Activated T-helper 2 cell treated with anti-CD3 and anti-CD28 coated beads, Interferon-gamma antibody, Interleukin-2, Interleukin-4, amounts not matched to agents 10 μg/mL and 5 μg/mL and 100 μg/mL, durations not matched to agents 14 hours and 24 hours and 36 hours (primary cell): ENCODE measurements at places on chromosomes 2 and 18. TPM values are rescaled to one million over a fixed set of nuclear protein-coding genes. Genes with fewer than 3 reads are reported as not detected.

- no peak for DNase-seq
- no peaks in the 10 kb centered on the region for H3K36me3 ChIP-seq
- no peak overlapping the region for H3K27ac ChIP-seq
- peaks cover 12% of the 10 kb centered on the region for H3K27me3 ChIP-seq
Measured at GRCh38 chr2:75489721-75490120, 71.0 kb downstream of the EVA1A start.

The INHBB gene
- not detected in 2 replicates for total RNA-seq

DNA sequence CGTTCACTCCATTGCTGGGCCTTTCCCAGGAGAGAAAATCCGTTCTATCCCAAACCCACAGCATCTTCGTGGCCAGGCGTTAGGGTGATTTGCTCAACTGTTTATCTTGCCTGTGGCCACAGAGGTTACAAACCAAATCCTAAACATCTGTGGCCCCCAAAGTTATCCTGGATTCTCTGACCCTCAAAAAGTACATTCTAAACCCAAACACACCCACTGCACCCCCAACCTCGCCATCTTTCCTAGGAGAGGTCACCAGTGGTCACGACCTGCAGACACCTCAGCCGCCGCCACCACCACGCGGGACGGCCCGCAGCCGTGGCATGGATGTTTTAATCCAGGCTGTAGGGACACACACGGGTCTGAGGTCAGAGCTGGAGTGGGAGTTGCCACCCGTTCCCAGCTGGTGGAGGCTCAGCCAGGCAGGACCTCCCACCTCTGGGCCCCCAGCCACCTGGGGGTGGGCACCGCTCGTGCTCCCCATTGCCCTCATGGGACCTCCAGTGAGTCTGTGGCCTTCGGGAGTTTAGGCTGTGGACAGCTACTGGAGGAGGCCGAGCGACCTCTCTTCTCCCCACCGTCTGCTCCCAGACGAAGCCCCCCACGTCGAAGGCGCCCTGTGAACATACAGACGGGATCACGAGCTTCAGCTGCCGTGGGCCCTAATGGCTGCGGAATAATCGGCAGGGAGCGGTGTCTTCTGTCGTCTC lies 72.0 kb downstream of the KCNG2 start:
- no peaks in the 10 kb centered on the region for H3K27me3 ChIP-seq
- H3K4me1 ChIP-seq, result no peaks in the 10 kb centered on the region
- H3K27ac ChIP-seq, result no peak overlapping the region

- H3K27ac ChIP-seq, result no peak overlapping the region
- H3K4me3 ChIP-seq, result no peak overlapping the region
- no peaks in the 10 kb centered on the region for H3K36me3 ChIP-seq
- no peaks in the 10 kb centered on the region for H3K27me3 ChIP-seq
Measured at GRCh38 chr2:142724186-142724585, 153.3 kb upstream of the KYNU start.

DNA sequence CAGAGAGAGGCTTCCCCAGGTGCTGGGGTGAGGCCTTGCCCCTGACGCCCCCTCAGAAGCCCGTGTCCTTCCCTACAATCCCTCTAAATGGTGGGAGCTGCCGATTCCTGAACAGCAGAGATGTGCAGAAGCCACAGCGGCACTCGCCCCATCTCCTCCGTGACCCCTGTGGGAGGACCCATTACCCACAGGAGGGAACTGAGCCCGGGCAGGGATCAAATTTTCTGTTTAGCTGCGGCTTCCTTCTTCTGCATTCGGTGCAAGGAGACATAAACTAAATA lies 181.2 kb upstream of the RAB6C start:
- H3K27me3 ChIP-seq, result no peaks in the 10 kb centered on the region
- DNase-seq, result no peak
- H3K4me1 ChIP-seq, result no peaks in the 10 kb centered on the region
- no peak overlapping the region for H3K27ac ChIP-seq

GRCh38 chr2:68764806-68765311 lies 30.2 kb downstream of the ARHGAP25 start:
- DNase-seq, result no peak
- peaks cover 25% of the 10 kb centered on the region for H3K36me3 ChIP-seq
- peak overlapping the region; percentile 89 for H3K27ac ChIP-seq
- no peaks in the 10 kb centered on the region for H3K27me3 ChIP-seq
- peaks cover 85% of the 10 kb centered on the region for H3K4me1 ChIP-seq
- peak overlapping the region; percentile 83 for H3K4me3 ChIP-seq

GRCh38 chr2:238286987-238287736 lies 1.2 kb downstream of the PER2 start:
- peak overlapping the region; percentile 84 for H3K4me3 ChIP-seq
- no peaks in the 10 kb centered on the region for H3K36me3 ChIP-seq
- peak overlapping the region; percentile 79 for H3K27ac ChIP-seq
- DNase-seq, result no peak
- H3K27me3 ChIP-seq, result no peaks in the 10 kb centered on the region

- DNase-seq, result no peak
- H3K27me3 ChIP-seq, result no peaks in the 10 kb centered on the region
- H3K4me1 ChIP-seq, result no peaks in the 10 kb centered on the region
- no peak overlapping the region for H3K4me3 ChIP-seq
- no peak overlapping the region for H3K27ac ChIP-seq
Measured at GRCh38 chr18:68800075-68800474, 2.2 kb downstream of the CCDC102B start.

The NEU2 gene
- total RNA-seq, result not detected in 2 replicates

GRCh38 chr18:3451183-3451988 lies 1.4 kb downstream of the TGIF1 start:
- H3K4me3 ChIP-seq, result peak overlapping the region; percentile 86
- no peaks in the 10 kb centered on the region for H3K27me3 ChIP-seq
- H3K36me3 ChIP-seq, result peaks cover 43% of the 10 kb centered on the region
- peak overlapping the region; percentile 97 for H3K27ac ChIP-seq
- peak; percentile 67 for DNase-seq
- H3K4me1 ChIP-seq, result peaks cover 36% of the 10 kb centered on the region

DNA sequence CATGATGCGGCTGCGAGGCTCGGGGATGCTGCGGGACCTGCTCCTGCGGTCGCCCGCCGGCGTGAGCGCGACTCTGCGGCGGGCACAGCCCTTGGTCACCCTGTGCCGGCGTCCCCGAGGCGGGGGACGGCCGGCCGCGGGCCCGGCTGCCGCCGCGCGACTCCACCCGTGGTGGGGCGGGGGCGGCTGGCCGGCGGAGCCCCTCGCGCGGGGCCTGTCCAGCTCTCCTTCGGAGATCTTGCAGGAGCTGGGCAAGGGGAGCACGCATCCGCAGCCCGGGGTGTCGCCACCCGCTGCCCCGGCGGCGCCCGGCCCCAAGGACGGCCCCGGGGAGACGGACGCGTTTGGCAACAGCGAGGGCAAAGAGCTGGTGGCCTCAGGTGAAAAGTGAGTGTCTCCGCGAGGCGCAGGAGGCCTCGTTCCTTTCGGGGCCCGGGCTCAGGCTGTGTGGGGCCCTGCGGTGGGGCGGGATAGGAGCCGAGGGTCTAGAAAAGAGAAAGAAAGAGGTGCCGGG lies 520 bp downstream of the GLS start:
- H3K4me3 ChIP-seq, result peak overlapping the region; percentile 91
- H3K27ac ChIP-seq, result peak overlapping the region; percentile 94
- H3K27me3 ChIP-seq, result no peaks in the 10 kb centered on the region
- peaks cover 31% of the 10 kb centered on the region for H3K4me1 ChIP-seq

GRCh38 chr2:126756125-126756524 lies 100.2 kb downstream of the GYPC start:
- H3K4me3 ChIP-seq, result no peak overlapping the region
- no peaks in the 10 kb centered on the region for H3K36me3 ChIP-seq
- no peak for DNase-seq
- no peak overlapping the region for H3K27ac ChIP-seq
- peaks cover 10% of the 10 kb centered on the region for H3K27me3 ChIP-seq

DNA sequence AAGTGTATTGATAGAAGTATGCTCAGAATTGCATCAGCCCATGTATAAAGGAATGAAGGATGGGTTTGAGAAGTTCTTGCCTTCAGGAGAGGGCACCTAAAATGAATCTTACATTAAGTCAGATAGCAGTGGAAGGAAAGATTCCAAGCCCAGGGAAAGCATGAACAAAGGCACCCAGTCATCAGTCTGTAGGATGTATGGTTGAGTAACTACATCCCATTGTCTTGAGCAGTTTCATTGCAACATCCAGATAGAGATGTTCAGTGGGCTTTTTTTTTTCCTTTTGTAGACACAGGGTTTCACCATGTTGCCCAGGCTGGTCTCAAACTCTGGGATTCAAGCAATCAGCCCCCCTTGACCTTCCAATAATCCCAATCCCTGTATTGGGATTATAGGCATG lies 80.7 kb downstream of the ARHGAP28 start:
- DNase-seq, result no peak
- no peaks in the 10 kb centered on the region for H3K4me1 ChIP-seq
- no peaks in the 10 kb centered on the region for H3K36me3 ChIP-seq
- H3K27me3 ChIP-seq, result no peaks in the 10 kb centered on the region
- no peak overlapping the region for H3K27ac ChIP-seq

The TMEFF2 gene
- total RNA-seq, result not detected in 2 replicates

The SGO2 gene
- total RNA-seq, result 30.3 and 32.3 TPM in 2 replicates

The ATAD2B gene
- 24.2 and 24.8 TPM in 2 replicates for total RNA-seq

- H3K36me3 ChIP-seq, result no peaks in the 10 kb centered on the region
- no peak overlapping the region for H3K27ac ChIP-seq
- DNase-seq, result no peak
Measured at GRCh38 chr2:33505966-33506365, 29.5 kb downstream of the RASGRP3 start.

DNA sequence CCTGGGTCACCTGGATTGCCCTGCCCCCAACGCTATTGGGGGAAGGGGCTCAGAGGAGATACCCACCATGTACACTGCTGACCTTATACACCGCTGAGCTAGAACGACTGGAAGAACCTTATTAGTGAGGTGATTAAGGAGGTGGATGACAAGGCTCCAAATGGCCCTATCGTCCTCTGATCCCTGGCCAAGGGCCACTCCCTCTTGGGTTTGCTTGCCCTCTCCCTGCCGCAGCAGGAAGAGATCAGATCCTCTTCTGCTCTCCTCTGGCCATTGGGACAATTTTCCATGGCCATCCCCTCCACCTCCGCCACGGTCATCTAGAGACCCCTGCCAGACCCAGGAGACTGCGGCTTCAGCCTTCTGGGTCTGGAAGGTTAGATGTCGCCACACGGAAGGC lies 1.2 kb downstream of the ZNF514 start:
- peaks cover 38% of the 10 kb centered on the region for H3K36me3 ChIP-seq

The UGT1A4 gene
- not detected in 2 replicates for total RNA-seq

The SP140 gene
- 316 and 317 TPM in 2 replicates for total RNA-seq

The PSMD1 gene
- 180 and 194 TPM in 2 replicates for total RNA-seq

DNA sequence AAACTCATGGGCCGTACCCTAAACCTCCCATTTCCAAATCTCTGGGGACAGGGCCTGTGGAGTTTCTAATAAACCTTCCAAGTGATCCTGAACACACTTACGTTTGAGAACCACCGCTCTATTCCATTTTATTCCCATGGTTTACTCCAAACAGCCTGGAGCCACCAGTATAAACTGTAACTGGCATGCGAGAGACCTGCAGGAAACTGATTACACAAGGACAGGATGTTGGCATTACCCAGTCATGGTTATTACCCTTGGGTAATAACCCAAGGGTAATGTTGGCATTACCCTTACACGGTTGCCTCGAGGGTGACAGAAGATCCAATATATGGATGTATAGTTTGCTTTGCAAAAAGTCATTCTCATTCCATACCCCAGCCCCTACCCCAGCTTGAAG lies 37.0 kb upstream of the YPEL5 start:
- no peaks in the 10 kb centered on the region for H3K4me1 ChIP-seq
- H3K4me3 ChIP-seq, result no peak overlapping the region
- H3K27me3 ChIP-seq, result no peaks in the 10 kb centered on the region
- H3K36me3 ChIP-seq, result no peaks in the 10 kb centered on the region

DNA sequence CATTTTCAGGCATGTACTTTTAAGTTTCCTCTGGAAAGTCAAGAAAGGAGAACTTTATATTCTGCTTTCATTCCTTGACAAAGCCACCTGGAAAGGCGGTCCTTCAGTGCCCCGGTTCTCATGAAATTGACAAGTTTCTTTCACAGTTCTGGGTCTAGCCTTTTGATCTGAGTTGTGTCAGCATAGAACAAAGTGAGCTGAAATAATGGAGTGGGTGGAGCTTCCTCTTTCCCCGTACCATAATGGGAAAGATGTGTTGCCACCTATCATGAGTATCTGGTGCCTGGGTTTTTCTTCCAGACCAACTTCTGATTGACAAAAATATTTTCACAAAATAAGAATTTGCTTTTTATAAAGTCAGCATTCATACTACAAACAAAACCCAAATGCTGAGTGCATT lies 49.3 kb downstream of the PTRHD1 start:
- DNase-seq, result no peak
- H3K4me1 ChIP-seq, result peaks cover 10% of the 10 kb centered on the region
- H3K27me3 ChIP-seq, result no peaks in the 10 kb centered on the region
- no peak overlapping the region for H3K4me3 ChIP-seq
- no peak overlapping the region for H3K27ac ChIP-seq
- H3K36me3 ChIP-seq, result peaks cover 29% of the 10 kb centered on the region

The HDAC4 gene
- total RNA-seq, result 44.8 and 55.3 TPM in 2 replicates

DNA sequence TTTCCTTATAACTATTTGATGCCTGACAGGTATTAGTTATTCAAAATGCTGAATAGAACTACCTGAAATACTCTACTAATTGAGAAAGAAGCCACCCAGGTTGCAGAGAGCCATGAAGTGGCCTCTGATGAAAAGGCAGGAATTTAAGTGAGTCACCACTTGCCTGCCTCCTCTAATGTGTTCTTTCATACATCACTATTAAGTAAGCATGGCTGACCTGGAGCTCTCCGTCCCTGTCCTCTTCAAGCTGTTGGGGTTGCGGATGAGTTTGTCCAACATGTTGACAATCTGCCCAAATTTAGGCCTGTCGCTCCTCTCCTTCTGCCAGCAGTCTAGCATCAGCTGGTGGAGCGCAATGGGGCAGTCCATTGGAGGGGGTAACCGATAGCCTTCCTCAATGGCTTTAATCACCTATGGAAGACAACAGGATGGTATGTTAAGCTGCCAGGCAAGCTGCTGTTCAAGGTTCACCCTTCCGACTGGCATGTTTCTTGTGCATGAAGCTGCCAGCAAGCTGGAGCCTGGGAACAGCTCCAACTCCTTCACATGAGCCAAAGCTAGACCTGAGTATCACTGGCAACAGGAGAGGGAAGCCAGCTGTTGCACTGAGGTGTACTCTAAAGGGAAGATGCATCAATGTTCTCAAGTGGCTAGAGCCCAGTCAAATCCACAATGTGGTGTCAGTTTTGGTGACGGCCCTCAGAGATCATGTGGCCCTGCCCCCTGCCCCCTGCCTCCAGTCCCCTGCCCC lies 142.2 kb downstream of the EPHA4 start:
- H3K4me1 ChIP-seq, result no peaks in the 10 kb centered on the region
- H3K27me3 ChIP-seq, result peaks cover 2% of the 10 kb centered on the region
- H3K36me3 ChIP-seq, result no peaks in the 10 kb centered on the region

DNA sequence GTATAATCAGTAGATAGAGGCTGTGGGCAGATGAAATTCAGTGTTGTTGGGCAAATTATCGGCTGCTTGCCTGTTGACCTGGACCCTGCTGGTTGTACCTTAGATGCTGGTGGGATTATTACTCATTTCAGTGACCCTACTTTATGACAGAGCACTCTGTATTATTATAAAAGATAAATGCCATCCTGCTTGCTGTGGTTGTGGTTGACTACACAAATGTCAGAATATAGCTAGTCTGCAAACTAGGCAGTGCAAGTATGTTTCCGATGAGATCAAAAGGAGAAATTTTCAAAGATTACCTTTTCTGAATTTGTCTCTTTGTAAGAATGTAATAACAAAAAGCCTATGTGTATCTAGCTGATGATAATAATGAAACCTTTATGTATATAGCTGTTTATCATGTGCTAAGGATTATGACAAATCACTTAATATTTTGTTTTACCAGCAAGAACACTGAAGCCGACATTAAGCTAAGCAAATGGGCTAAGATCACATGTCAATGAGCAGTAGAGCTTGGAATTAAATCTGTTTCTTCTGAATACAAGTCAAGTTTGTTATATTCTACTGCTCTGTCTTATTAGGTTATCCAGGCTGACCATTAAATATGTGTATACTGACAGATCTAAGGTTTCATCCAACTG lies 219.2 kb downstream of the CAMKMT start:
- H3K4me1 ChIP-seq, result peaks cover 32% of the 10 kb centered on the region
- H3K36me3 ChIP-seq, result no peaks in the 10 kb centered on the region
- DNase-seq, result no peak

The NEB gene
- 0.14 and 0.27 TPM in 2 replicates for total RNA-seq
